Heart left ventricle (tissue), 16 donors: ENCODE measurements at places on chromosomes 3 and 15. TPM values are rescaled to one million over a fixed set of nuclear protein-coding genes. Genes with fewer than 3 reads are reported as not detected.

DNA sequence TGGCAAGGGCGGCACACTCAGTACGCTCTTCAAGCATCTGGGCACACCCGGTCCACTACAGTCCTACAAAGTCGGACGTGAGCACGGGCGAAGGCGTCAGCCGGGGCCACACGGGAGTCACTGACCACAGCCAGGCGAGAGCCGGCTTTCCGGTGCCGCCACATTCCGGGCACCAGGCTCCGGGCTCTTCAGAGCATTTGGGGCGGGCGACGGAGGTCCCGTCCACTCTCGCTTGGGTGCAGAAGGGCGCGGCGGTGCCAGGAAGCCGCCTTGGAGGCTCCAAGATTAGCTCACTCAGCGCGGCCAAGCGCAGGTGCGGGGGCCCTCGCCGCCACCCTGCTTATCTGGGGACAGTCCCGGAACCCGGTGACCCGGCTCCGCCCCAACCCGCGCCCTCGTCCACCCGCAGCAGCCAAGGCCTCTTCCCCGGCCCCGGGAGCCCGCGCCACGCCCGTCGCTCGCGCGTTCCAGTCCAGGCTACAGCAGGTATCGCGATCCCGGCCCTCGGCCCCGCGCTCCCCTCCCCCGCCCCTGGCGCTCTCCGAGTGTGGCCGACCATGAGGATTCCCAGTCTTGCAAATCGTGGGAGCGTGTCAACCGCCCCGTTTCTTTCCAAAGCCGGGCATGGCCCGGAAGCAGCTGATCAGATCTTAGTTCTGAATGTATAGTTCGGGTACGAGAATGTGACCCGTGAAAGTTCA lies at the start of gene ADPRH:
Gene ADPRH, plus strand, starts transcription at position 127 of the 701 bp plus-strand sequence. CDS start 2,678 bp downstream, outside the sequence.
- peak within 1 kb of the TSS; percentile 86 for H3K27ac ChIP-seq
- H3K36me3 ChIP-seq, result no peaks in the 10 kb centered on the region
- no peaks in the 10 kb centered on the region for H3K27me3 ChIP-seq
- peak within 1 kb of the TSS; percentile 74 for H3K4me3 ChIP-seq
- peak; percentile 92 for DNase-seq

GRCh38 chr3:33211444-33211843 lies 7.2 kb downstream of the SUSD5 start:
- no peaks in the 10 kb centered on the region for H3K36me3 ChIP-seq
- no peak for DNase-seq
- no peaks in the 10 kb centered on the region for H3K4me1 ChIP-seq

DNA sequence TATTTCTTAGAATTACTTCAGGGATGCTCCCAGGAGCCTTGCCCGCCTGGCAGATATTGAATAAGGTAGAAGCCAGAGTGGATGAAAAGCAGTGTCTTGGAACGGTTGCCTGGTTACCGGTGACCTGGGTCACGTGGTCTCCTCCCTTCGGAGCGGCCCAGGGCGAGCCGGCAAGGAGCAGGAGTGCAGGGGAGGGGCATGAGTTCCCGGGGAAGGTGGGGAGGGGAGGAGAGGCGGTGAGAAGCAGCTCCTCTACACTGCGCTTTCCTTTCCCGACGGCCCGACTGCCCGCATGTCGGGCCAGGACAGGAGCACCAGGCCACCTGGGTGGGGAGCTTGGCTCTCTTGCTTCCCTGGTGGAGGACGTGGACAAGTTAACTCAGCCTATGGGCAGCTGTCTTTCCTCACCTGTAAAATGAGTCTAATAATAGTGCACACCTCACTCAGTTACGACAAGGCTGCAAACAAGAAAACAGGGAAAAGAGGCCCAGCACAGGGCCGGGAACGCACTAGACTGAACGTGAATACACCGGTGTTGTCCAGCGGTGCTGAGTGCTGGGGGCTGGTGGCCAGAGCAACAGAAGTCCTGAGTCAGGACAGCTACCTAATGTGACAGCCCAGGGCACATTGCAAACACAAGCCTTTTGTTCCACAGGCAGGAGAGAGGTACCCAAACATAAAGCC lies 198.3 kb downstream of the ADAMTS9 start:
- no peaks in the 10 kb centered on the region for H3K4me1 ChIP-seq
- peaks cover 29% of the 10 kb centered on the region for H3K27me3 ChIP-seq
- no peak for DNase-seq
- H3K27ac ChIP-seq, result no peak overlapping the region
- H3K4me3 ChIP-seq, result no peak overlapping the region

DNA sequence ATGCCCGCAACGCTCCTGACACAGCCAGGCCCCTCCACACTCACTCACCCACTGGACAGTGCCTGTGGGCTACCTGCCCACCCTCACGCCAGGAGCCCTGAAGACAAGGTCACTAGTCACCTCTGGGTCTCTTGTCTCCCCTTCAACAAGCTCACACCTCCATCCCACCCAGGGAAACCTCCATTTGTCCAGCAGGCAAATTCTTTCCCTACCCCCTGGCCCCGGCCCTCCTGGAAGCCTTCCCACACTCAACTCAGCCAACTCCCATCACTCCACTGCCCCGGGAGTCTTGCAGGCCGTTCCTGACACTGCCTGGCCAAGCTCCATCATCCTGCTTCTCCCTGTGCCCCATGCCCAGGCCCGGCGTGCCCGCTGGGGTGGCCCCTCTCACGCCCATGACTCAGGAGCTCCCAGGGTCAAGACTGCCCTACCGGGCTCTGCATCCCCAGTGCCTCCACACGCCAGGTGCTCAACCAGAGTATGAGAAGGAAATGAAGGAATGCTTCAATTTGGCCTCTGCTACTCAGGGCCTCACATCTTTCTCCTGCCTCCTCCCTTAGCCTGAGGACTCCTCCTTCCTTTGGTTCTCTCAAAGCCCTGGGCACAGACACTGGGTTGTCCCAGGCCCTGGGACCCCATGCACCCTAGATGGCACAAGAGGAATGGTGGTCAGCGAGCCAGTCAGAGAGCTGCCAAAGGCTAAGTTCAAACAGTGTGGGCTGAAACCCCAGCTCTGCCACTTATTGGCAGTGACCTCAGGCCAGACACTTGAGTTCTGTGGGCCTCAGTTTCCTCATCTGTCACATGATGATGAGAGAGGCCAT lies 88.6 kb downstream of the SEC22A start:
- H3K27ac ChIP-seq, result no peak overlapping the region
- H3K4me1 ChIP-seq, result peaks cover 27% of the 10 kb centered on the region
- H3K27me3 ChIP-seq, result no peaks in the 10 kb centered on the region
- H3K36me3 ChIP-seq, result peaks cover 79% of the 10 kb centered on the region
- H3K4me3 ChIP-seq, result no peak overlapping the region

DNA sequence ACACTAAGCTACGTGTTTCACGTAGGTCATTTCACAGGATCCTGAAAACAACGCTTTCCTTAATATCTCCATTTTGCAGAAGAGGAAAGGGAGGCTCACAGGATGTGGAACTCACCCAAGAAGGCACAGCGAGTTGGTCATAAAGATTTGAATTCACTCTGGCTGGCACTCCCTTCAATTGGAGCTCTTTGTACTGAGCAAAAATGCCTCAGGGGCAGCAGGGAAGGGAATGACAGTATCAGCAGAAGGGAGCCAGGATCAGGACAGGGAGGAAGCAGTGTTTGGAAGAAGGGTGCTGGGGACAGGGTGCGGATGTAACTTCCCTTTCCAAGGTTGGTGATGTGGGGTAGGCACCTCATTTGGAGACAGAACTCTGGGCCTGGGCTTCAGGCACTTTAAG lies 1.1 kb upstream of the ST6GAL1 start:
- no peak overlapping the region for H3K4me3 ChIP-seq
- peak overlapping the region; percentile 96 for H3K27ac ChIP-seq
- H3K4me1 ChIP-seq, result peaks cover 36% of the 10 kb centered on the region

GRCh38 chr15:36208868-36209582 lies 370.4 kb upstream of the CDIN1 start:
- H3K4me1 ChIP-seq, result no peaks in the 10 kb centered on the region
- no peaks in the 10 kb centered on the region for H3K36me3 ChIP-seq
- H3K4me3 ChIP-seq, result no peak overlapping the region
- H3K27me3 ChIP-seq, result no peaks in the 10 kb centered on the region
- DNase-seq, result no peak

DNA sequence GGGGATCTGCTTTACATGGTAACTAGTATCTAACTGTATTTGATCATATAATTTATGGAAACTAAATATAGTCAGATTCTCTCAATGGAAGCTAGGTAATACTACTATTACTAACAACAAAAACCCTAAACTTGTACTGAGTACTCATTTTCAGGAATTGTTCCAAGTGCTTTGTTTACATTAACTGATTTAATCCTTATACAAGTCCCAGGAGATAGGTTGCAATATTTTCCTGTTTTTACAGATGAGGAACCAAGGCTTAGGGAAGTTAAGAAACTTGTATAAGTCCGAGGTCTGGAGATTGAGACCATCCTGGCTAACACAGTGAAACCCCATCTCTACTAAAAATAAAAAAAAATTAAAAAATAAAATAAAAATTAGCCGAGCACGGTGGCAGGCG lies 7.5 kb upstream of the MTHFS start:
- H3K36me3 ChIP-seq, result no peaks in the 10 kb centered on the region
- H3K27ac ChIP-seq, result no peak overlapping the region
- H3K4me1 ChIP-seq, result no peaks in the 10 kb centered on the region

GRCh38 chr15:63277893-63278456 lies 570 bp downstream of the APH1B start:
- H3K4me1 ChIP-seq, result peaks cover 14% of the 10 kb centered on the region
- H3K27me3 ChIP-seq, result no peaks in the 10 kb centered on the region
- DNase-seq, result no peak

GRCh38 chr3:189588475-189589178 lies 42.6 kb upstream of the TP63 start:
- no peaks in the 10 kb centered on the region for H3K4me1 ChIP-seq
- no peak for DNase-seq
- no peak overlapping the region for H3K4me3 ChIP-seq

- H3K27me3 ChIP-seq, result no peaks in the 10 kb centered on the region
- H3K36me3 ChIP-seq, result no peaks in the 10 kb centered on the region
- H3K27ac ChIP-seq, result no peak overlapping the region
- no peak for DNase-seq
- H3K4me1 ChIP-seq, result no peaks in the 10 kb centered on the region
- no peak overlapping the region for H3K4me3 ChIP-seq
These were observed 835.3 kb upstream of the CFAP20DC start for GRCh38 chr3:59885101-59885500.

CAND2 gene
- 75.1 TPM for total RNA-seq

GPX1 gene
- 124 TPM for total RNA-seq

GABRR3 gene
- not detected for total RNA-seq
